Stimulated activated CD4-positive, alpha-beta T cell treated with anti-CD3 and anti-CD28 coated beads, Interleukin-1b, Interleukin-23, amount 100 ng/mL, for 24 hours (primary cell): ENCODE measurements at places on chromosomes 1 and 21.

DNA sequence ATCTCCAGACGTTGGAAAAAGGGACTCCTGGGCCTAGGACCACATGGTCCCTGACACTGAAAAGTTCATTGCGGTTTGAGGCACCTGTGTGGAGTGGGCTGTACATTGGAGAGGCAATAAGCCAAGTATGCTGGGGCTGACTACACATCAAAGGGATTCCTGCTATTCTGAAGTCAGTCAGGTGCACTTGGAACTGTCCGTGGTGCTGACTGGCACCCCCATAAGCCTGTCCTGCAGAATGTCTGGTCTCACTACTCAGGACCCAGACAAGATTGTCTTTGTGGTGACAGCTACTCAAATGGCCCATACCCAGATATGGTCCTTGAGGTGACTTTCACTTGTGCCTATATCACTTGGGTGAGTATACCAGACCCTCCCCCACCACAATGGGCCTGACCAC is 150.6 kb downstream of the RWDD3 start:
- DNase-seq: no peak

- no peak for DNase-seq
These were observed 20.2 kb downstream of the RIIAD1 start for GRCh38 chr1:151741516-151741915.

DNA sequence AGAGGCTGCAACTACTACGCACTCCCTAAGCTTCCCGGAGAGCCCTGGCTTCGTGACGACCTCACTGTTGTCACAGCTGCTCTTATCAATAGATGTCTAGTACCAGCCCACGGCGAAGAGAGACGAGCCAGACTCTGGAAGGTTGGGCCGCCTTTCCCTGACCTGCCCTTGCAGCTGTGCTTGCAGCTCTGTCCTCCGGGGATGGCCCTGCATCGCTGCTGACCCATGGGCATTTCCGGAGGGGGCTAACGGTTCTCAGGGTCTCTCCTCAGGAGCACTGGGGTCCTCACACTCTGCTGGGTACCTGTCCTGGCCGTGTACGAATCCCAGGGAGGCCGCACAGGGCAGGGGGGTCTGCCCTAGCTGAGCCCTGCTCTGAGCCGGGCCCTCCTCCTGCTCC is 93.8 kb upstream of the COL6A1 start:
- DNase-seq: no peak

DNA sequence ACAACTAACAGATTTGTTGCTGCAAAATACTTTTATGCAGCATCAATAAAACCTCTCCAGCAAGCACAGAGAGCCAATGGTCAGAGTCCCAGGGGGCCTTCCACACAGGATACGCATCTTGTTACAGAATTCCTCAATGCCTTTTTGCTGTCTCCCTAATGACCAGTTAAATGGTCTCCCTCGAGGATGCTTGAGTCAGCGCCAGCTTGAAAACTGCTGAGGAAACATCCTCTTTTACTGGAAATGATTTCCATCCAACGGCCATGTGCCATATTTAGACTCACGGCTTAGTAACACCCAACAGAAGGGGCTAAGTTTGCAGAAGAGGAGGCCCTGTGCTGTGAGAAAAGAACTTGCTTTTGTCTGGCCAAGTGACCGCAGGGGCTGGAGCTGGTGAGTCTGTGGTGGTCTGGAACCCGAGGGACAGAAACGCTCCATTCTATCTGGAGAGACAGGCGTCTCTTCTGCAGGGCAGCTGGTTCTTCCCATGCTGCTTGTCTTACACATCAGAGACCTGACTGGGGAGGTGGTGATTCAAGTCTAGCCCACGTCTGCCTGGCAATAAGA is 496.4 kb downstream of the SETD4 start:
- no peak for DNase-seq

DNA sequence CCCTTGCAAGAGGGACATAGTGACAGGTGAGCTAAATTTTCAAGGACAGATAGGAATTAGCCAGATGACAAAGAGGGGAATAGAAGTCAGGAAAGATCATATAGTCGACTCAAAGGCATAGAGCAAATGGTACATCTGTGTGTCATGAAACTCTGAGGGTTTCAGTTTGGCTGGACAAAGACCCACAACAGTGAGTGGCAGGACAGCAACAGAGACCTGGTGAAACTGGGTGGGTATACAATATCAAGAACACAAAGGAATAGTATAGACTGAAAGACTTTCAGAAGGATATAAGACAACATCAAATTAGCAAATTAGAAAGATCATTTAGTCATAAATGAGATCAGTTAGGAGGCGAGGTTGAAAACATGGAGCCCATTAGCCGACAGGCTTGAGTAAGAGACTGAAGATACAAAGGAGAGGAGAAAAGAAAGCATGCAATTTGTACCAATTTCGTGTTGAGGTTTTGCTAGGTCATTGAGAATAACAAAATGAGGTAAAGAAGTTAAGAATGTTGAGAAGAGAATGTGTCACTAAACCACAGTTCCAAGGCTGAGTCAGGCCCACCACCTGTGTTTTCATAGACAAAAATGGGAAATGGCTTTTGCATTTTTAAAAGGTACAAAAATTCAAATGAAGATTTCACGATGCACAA is 213.8 kb downstream of the HHIPL2 start:
- no peak for DNase-seq

GRCh38 chr1:100642826-100643225 is 76.7 kb upstream of the VCAM1 start:
- DNase-seq: no peak

GRCh38 chr1:197249324-197249723 is 18.7 kb upstream of the CRB1 start:
- DNase-seq: no peak

- no peak for DNase-seq
These were observed 142.6 kb upstream of the CXADR start for GRCh38 chr21:17370263-17370662.

GRCh38 chr1:92993581-92993980 is 32.3 kb upstream of the DIPK1A start:
- no peak for DNase-seq

GRCh38 chr1:82848043-82848442 is 1047.3 kb downstream of the ADGRL2 start:
- no peak for DNase-seq

DNA sequence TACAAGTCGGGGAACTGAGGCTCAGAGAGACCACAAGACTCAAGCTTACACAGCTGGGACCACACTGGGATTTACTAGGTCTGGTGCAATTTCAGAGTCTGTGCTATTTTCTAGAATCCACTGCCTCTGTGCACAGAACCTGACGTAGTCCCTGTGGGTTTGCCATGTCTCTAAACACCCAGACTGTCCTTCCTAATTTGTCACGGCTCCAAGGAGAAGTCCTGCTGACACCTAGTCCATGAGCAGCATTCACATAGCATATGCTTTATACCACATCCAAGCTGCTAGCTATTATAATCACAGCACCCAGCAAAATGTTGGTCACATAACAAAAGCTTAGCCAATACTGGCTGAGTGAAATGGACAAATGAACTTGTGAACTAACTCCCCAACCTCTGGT is 79.0 kb upstream of the HMGB4 start:
- no peak for DNase-seq

GRCh38 chr1:241525026-241525425 is 5.5 kb upstream of the FH start:
- no peak for DNase-seq

DNA sequence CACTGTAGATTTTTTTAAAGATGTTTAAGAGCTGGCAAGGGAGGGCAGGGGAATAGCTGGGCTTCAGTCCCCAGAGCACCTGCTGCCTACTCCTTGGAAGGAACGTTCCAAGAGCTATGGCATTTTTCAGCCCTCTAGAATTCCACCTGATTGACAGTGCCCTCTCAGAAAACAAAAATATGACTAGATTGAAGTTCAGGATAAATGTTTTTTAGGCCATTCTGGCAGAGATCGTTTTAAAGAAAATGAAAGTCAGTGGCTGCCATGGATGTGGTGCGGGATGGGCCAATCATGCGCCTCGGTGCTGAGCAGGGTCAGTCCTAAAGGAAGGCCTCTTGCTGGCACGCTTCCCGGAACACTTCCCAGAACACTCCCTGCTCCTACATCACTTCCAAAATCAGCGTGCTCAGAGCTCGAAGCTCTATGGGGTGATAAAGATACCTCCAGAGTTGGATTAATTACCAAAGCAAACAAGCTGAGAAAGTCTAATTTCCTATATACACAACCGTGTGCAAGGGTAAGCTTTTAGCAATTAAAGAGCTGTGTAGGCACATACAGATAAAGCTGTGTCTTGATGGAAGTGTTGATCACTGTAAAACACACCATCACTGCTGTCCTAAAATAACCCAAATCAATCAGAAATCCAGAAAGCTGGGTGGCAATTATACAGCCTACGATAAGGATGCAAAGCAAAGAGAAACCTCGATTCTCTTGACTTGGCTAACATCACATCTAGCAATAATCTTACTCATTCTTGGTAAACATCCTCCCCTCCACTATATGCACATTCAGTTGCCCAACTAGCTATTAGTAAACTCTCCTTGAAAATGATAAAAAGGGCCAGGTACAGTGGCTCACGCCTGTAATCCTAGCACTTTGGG is 34.6 kb downstream of the TGFBR3 start:
- DNase-seq: no peak

- no peak for DNase-seq
These were observed 14.1 kb downstream of the PEA15 start for GRCh38 chr1:160219062-160219929.

- peak; percentile 63 for DNase-seq
These were observed 618 bp downstream of the TRAPPC10 start for GRCh38 chr21:44012474-44013379.

DNA sequence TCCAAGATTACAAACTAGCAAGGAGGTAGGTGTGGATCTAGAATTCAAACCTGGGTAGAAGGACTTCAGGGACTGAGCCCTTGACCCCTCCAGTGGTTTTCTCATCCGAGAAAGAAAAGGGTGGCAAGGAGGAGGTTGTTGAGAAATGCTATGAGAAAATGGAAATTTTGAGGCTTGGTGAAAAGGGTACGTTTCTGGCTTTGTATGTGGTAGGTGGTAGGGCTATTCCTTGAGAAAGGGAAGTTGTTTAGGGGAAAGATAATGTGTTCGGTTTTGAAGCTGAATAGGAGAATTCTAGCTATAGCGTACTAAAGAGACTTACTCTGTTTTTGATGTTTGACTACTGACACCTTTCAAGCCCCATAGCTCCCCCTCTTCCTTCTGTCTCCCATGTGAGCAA is 133.8 kb downstream of the CNIH3 start:
- no peak for DNase-seq

DNA sequence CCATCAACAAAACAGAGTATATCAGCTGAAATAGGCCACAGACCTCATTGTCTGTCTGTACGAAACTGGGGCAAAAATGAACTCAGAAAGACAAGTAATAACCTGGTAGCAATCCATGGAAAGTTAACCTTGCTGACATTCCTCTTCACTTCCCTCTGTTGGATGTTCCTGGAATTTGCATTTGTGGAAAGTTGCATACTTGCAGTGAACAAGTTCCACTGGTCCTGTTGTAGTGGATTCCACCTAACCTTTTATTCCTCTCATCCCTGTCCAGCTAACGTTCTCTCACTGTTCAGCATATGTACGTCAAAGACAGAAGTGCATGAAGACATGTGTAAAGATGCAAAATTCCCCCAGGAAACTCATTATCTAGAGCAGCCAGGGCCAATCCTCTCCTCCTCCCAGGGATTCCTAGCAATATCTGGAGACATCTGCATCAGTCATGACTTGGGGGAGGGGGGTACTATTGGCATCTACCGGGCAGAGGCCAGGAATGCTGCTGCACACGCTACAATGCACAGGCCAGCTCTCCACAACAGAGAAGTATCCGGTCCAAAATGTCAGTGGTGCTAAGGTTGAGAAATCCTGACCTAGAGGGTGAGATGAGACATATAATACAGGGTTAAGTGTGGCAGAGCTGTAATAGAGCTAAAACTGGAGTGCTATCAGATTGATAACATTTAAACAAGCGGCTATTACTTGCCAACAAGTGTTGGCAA is 8.2 kb downstream of the LPAR3 start:
- no peak for DNase-seq

DNA sequence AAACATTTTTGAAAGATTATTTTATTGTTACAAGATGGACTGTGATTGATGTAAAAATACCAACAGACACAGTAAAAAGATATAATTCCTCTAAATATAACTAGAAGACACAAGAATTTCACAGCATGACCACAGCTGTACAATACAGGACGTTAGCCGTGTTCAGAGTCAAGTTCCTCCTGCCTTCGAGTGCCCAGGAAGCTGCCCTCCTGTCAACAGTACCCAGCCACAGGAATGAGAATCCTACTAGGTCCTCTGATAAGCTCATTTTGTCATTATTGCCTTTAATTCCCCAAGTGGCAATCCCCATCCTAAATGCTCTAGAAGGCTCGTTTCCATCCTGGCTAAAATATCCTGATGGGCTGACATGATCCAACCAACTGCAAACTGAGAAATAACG is 16.4 kb upstream of the CAPN2 start:
- no peak for DNase-seq

DNA sequence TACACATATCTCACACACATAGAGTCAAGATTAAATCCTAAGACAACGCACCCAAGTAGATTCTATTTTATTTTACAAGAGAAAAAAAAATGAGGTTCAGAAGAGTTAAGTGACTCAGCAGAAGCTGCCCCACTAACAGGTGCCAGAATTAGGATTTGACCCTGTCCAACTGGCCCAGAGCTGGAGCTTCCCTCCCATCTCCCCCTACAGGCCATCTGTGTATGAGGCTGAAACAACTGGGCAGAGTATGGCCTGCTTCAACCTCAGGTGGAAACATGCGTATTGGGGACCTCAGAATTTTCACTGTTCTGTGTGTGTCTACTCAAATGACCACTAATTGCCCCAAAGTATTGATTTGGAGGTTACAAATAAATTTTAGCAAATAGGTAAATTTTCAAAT is 29.9 kb downstream of the PSMG1 start:
- no peak for DNase-seq

GRCh38 chr1:230792691-230793462 is 45.7 kb downstream of the CAPN9 start:
- DNase-seq: no peak

GRCh38 chr21:44872649-44873355 is 688 bp downstream of the PTTG1IP start:
- no peak for DNase-seq

DNA sequence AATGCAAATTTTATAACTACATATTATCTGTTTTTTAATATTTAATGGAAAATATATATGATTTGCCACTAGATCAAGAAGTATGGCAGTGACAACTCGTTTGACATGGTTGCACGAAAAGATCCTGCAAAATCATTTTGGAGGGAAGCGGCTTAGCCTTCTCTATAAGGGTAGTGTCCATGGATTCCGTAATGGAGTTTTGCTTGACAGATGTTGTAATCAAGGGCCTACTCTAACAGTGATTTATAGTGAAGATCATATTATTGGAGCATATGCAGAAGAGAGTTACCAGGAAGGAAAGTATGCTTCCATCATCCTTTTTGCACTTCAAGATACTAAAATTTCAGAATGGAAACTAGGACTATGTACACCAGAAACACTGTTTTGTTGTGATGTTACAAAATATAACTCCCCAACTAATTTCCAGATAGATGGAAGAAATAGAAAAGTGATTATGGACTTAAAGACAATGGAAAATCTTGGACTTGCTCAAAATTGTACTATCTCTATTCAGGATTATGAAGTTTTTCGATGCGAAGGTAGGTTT is 556 bp downstream of the IFI44 start:
- no peak for DNase-seq
